CD4-positive, CD25-positive, alpha-beta regulatory T cell (primary cell): ENCODE measurements at places on chromosomes 7 and 10. TPM values are rescaled to one million over a fixed set of nuclear protein-coding genes. Genes with fewer than 3 reads are reported as not detected.

ATOH7 gene
- total RNA-seq = not detected

NRAP gene
- total RNA-seq = not detected

- DNase-seq = peak; percentile 37
- H3K27me3 ChIP-seq = no peaks in the 10 kb centered on the region
- no peak overlapping the region for H3K4me3 ChIP-seq
- no peak overlapping the region for H3K27ac ChIP-seq
- no peaks in the 10 kb centered on the region for H3K36me3 ChIP-seq
These were observed 55.0 kb downstream of the PRTFDC1 start for GRCh38 chr10:24897326-24897926.

DNA sequence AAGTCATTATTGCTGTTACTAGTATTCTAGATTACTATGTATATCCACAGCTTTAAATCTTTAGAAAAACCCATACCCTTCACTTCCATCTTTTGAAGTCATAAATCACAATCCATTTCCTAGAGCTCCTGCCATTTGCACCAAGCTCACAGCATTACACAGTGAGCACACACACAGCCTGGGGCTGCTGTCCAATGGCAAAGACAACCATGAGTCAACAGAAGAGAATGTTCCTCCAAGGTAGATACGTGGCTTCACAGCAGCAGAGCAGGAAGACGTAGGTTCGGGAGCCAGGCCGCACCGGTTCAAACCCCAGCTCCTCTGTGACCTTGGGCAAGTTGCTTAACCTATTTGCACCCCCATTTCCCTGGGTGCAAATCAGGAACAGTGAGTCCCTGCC, 234.6 kb downstream of the DIP2C start:
- H3K4me3 ChIP-seq = no peak overlapping the region
- no peak for DNase-seq
- H3K27ac ChIP-seq = no peak overlapping the region
- H3K27me3 ChIP-seq = no peaks in the 10 kb centered on the region
- H3K36me3 ChIP-seq = no peaks in the 10 kb centered on the region

- H3K27me3 ChIP-seq = no peaks in the 10 kb centered on the region
- no peak overlapping the region for H3K4me3 ChIP-seq
- H3K4me1 ChIP-seq = peaks cover 5% of the 10 kb centered on the region
- H3K27ac ChIP-seq = no peak overlapping the region
- DNase-seq = no peak
- peaks cover 17% of the 10 kb centered on the region for H3K36me3 ChIP-seq
These were observed 105.2 kb downstream of the OSBPL3 start for GRCh38 chr7:24874791-24875190.
